ENCODE measurements at places on chromosomes 1 and 21. TPM values are rescaled to one million over a fixed set of nuclear protein-coding genes. Genes with fewer than 3 reads are reported as not detected.

PGBD5 gene
- total RNA-seq, result 0.28 TPM

ANGPTL1 gene
- 7.2 TPM for total RNA-seq

RNU1-3 gene
- under 0.01 TPM for total RNA-seq

CENPL gene
- 3.2 TPM for total RNA-seq

- no peak overlapping the region for H3K4me3 ChIP-seq
- H3K36me3 ChIP-seq, result no peaks in the 10 kb centered on the region
- no peak overlapping the region for H3K27ac ChIP-seq
- peaks cover 3% of the 10 kb centered on the region for H3K4me1 ChIP-seq
- no peaks in the 10 kb centered on the region for H3K27me3 ChIP-seq
These were observed 125.4 kb downstream of the FOXD2 start for GRCh38 chr1:47563201-47563600.

DNA sequence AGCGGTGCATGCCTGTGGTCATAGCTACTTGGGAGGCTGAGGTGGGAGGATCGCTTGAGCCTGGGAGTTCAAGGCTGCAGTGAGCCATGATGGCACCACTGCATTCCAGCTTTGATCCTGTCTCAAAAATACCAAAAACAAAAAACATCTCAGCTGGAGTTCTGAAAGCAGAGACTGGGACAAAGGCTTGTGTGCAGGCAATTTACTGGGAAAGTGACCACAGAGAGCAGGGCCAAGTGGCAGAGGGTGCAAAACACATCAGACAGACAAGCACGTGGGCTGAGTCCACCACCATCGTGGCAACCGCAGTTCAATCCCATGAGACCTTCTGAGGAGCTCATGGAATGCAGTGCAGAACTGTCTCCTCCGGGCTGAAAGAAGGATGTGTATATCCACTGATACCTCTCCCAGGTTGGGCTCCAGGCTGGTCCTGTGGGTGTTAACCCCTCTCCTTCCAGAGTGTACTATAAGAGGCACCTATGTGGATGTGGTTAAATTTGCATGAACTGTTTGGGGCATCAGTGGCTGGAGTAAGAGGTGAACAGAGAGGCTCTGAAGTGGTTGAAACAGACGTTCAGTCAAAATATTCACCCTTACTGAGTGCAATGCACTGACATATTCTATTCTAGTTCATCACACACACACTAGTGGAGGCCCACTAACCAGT lies 10.8 kb downstream of the PIGP start:
- H3K27ac ChIP-seq, result no peak overlapping the region
- no peak overlapping the region for H3K4me3 ChIP-seq
- H3K36me3 ChIP-seq, result no peaks in the 10 kb centered on the region
- no peaks in the 10 kb centered on the region for H3K27me3 ChIP-seq
- H3K4me1 ChIP-seq, result no peaks in the 10 kb centered on the region
- no peak for DNase-seq

- no peak within 1 kb of the TSS for H3K27ac ChIP-seq
- no peak for DNase-seq
- H3K36me3 ChIP-seq, result no peaks in the 10 kb centered on the region
- H3K27me3 ChIP-seq, result no peaks in the 10 kb centered on the region
These were observed at the start of gene CACNA1E for GRCh38 chr1:181483285-181484195. CACNA1E (plus strand) TSS chr1:181483517; CDS start chr1:181483745, 228 bp downstream.

- no peaks in the 10 kb centered on the region for H3K4me1 ChIP-seq
- no peak overlapping the region for H3K4me3 ChIP-seq
- no peak for DNase-seq
- H3K36me3 ChIP-seq, result no peaks in the 10 kb centered on the region
- no peaks in the 10 kb centered on the region for H3K27me3 ChIP-seq
- no peak overlapping the region for H3K27ac ChIP-seq
These were observed 16.4 kb upstream of the ATP1A1 start for GRCh38 chr1:116356673-116357072.

All from Peyer's patch (tissue), 4 donors.